ENCODE measurements at places on chromosomes 1 and 21.
A peak's percentile ranks its signal among the peaks of the same experiment; 100 is the strongest.

GRCh38 chr1:114492978-114493377 is 18.0 kb downstream of the TRIM33 start:
- DNase-seq: no peak

- no peak for DNase-seq
Measured at GRCh38 chr1:182249201-182249676, 142.4 kb downstream of the GLUL start.

- DNase-seq: peak; percentile 28
Measured at GRCh38 chr1:218380125-218380977, 35.2 kb downstream of the TGFB2 start.

DNA sequence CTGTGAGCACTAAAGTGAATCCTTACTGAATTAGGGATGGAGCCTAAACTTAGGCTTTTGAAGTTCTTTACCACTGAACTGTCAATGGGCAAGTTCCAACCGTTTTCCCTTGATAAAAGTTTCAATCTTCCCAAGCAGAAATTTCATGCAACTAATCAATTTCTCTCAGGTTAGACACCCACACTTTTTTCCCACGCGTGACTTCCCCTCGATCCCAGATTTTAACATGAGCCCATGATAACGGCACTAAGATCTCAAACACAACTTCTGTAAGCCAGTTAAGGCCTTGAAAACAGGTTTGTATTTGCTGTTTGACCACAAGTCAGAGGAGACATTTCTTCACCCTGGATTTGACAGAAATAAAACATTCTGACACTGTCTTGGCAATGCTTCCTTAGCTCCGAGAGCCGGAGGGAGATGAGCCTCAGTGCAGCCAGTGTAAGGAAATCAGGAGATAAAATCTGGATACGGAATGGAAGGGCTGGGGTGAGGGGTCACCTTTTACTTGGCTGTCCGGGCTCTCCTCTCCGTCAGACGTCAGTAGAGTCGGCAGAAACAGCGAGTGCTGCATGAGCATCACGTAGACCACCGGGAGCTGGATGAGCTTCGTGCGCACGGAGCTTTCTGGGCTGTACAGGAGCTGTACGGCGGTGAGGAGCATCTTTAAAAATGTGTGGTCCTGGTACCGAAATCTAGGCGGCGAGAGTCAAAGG is 39.7 kb downstream of the MRAP start:
- DNase-seq: no peak

- peak; percentile 61 for DNase-seq
Measured at GRCh38 chr1:177983482-177984135, 13.8 kb upstream of the SEC16B start.

GRCh38 chr1:209367061-209367772 is 216.3 kb upstream of the CAMK1G start:
- DNase-seq: peak; percentile 46

DNA sequence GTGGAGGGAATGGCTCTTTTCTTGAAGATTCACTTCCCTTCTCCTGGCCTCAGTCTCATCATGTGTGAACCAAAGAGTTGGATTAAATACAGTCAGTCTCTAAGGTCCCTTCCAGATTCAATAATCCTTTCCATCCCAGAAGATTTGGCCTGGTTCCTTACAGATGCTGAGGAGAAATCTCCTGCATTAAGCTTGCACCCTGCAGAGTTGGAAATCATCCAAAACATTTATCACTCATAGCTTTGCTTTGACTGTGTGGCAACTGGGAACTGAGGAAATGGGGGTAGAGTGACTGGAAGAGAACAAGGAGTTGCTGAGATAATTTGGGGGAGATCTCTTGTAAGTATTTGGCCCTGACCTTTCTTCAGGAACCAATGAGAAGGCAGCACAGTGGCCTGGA is 220.5 kb upstream of the SGIP1 start:
- no peak for DNase-seq

GRCh38 chr1:42144711-42145388 is 8.4 kb upstream of the GUCA2B start:
- DNase-seq: no peak

- no peak for DNase-seq
Measured at GRCh38 chr1:205541161-205541886, 36.9 kb downstream of the CDK18 start.

DNA sequence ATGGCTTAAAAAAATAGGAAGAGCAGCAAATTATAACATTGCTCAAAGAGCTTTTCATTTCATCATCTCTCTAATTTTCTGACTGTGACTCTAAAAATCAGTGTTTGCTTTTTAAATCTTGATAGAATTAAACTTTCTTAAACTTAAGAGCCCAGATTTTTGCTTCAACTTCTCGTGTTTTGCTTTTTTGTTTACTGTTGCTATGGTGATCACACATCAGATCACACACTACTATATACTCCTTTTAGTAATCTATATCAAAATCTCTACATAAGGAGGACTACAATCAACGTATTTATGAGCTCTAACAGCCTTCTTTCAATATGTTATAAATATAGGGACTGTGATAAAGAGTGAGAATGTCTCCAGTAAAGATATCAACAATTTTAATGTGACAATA is 537.3 kb downstream of the KCNT2 start:
- no peak for DNase-seq

GRCh38 chr1:182752077-182752988 is 37.2 kb upstream of the NPL start:
- no peak for DNase-seq

- no peak for DNase-seq
Measured at GRCh38 chr1:193260896-193261295, 74.5 kb upstream of the B3GALT2 start.

DNA sequence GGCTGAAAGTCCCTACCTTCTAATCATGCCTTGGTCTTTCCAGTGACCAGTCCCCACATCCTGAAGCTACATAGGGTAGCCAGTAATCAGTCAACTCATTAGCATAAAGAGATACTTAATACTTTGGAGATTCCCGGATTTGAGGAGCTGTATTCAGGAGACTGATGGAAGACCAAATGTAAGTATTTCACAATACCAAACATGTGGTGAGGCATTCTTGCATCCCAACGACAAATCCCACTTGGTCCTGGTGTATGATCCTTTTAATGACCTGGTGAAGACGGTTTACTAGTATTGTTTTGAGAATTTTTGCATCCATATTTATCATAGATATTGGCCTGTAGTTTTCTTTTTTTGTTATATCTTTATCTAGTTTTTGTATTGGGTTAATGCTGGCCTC is 40.6 kb downstream of the RGS7 start:
- DNase-seq: no peak

DNA sequence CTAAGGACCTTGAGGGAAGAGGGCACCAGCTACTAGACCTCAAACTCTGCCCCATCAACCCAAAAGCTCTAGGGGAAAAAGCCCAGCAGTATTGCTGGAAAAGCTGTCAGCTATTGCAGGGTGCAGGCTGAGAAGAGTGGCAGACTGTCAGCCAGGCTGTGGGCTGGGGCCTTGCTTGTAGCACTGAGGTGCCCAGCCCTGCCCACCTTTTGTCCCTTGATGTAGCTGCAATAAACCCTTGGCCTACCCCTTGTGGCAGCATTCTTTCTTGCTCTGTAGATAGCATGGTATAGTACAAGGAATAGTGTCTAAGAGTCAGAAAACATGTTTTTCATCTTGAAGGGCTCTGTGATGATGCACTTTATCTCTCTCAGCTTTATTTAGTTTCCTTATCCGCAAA is 39.4 kb downstream of the CDC14A start:
- DNase-seq: no peak
